Dorsolateral prefrontal cortex (tissue), 122 donors: ENCODE measurements at places on chromosomes 7 and 10.

DNA sequence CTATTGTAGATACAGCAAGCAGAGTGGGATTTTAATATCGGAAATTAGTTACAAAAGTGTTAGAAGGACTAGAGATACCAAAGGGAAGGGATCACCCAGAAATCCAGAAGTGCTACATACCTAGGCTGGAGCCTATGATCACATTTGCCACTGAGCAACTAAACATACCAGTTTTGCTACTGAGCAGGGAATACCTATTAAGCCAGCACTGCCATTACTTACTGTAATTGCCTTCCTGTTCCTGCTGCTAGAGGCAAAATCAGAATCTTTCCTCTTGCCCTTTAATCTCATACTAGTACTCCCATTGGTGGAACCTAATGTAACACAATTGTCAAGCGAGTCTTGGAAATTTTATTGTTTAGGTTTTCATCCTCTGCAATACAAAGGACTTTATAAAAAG lies 121.7 kb downstream of the ATRNL1 start:
- DNase-seq, result no peak

DNA sequence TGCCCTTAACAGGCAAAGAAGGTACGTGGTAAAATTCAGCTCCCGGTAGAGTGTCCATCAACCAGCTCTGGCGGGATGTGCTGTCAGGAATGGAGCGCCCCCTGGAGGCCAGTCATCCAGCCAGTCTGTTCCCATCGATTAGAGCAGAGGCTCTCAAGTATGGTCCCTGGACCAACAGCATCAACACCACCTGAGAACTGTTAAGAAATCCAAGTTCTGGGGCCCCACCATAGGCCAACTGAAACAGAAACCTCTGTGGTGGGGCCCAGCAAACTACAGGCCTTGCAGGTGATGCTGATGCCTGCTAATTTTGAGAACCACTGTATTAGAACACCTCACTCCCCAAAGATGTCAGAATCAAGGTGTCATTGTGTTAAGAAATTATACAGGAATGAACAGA lies 109.2 kb downstream of the DPY19L1 start:
- DNase-seq, result peak; percentile 76

DNA sequence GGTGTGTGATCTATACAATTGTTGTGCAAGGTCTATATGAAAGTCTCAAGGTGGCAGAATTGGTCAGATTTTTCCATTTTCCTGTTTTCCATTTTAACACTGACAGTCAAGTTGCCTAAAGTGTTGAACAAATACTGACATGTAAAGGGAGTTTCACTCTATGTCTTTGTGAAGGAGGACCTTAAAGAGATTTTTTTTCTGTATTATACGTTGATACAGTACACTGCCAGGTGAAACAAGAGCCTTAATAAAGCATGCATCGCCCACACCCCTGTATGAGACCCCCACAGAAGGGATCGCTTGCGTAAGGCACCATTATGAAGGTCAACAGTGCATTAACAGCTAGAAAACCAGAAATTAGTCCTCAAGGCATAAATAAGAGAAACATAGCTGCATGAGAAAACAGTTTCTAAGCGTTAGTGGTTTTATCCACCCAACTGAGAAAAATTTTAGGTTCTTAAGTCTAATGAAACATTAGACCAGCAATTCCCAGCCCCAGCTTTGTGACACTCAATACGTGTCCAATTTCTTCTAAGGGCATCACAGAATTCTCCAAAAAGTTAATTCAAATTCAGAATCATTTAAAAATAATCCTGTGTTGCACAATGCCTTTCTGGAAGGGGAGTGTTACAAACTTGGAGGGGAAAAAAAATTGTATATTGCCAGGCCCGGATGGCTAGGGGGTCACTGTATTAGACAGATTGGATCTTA lies 6.9 kb downstream of the KLF6 start:
- no peak for DNase-seq

GRCh38 chr7:74405899-74406512 lies 47.7 kb upstream of the GTF2IRD1 start:
- DNase-seq, result no peak

DNA sequence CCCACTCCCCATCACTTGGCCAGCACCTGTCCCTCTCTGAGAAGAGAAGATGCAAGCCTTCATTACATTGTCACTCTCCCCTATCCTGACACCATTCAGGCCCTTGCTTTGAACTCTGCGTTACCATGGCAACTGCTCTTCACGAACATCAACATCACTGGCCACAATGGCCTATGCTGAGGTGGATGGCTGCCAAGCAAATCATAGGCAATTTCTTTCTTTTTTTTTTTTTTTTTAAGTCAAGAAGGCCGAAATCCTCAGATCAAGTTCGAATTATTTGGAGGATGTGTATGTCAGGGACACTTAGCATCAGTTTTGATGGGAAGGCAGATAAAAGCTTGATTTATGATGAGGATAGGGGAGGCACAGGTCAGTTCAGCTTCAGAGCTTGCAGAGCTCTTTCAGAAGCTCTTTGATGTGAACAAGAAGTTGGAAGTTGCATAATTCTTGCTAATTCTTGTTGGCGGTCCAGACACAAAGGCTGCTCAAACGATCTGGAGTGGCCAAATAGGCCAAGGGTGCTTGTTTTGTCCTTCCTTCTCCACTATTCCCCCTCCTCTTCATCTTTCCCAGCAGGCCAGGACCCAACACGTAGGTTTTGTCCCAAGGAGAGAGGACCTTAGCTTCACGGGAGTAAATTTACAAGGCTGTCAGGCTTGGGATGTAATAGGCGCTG lies 179.9 kb upstream of the NPVF start:
- no peak for DNase-seq

- no peak for DNase-seq
These were observed 123.7 kb downstream of the ANLN start for GRCh38 chr7:36513393-36513792.

GRCh38 chr7:155919391-155920067 lies 107.3 kb upstream of the SHH start:
- no peak for DNase-seq

DNA sequence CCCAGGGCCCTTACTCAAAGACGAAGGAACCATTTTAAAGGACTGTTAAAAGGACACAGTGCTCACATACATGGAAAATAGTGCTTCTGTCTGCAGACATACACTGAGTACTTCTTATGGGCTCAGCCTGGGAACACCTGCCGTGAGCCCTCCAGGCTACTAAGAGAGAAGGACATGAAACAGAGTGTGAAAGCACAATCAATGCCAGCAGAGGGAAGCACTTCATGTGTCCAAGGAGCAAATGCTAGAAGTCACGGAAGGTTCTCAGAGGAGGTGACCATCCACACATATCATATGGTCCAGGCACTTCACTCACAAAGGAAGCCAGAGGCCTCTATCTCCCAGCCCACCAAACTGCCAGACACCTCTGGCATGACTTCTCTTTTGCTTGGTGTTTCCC lies 15.5 kb downstream of the ELMO1 start:
- DNase-seq, result no peak

DNA sequence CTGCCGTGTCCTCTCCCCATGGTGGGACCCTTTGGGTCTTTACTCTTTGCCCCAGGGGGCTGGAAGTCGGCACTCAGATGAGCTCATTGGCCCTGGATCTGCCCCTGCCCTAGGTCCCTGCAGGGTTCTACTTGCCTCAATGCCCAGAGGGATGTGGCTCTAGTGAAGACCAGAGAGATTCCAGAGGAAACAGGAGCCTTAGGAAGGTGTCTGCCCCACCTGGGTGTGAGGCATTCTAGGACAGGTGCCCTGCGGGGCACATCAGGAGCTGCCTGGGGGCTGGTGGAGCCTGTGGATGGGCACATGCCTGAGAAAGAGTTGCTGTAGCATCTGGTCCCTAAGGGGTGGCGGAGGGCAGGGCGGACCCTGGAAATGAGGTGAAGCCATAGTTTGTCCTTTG lies 128.6 kb downstream of the ADCY1 start:
- no peak for DNase-seq
